ENCODE measurements at places on chromosomes 1 and 21.

DNA sequence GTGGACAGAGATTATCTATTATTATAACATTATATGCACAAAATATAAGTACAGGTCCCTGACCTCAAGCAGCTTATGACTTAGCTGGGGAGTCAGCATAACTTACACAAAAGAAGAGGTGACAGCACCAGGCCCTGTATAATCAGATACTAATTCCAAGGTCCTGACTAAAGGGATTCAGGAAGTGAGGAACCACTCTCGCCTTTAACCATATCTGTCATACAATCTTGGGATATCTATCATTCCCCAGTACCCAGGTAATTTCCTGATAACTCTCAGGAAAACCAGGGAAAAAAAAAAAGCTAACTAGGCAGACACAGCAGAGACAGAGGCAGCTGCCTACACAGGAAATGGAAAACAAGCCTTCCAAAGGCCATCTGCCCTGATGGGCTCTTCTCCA is 78.5 kb upstream of the CAMK1G start:
- DNase-seq = no peak

DNA sequence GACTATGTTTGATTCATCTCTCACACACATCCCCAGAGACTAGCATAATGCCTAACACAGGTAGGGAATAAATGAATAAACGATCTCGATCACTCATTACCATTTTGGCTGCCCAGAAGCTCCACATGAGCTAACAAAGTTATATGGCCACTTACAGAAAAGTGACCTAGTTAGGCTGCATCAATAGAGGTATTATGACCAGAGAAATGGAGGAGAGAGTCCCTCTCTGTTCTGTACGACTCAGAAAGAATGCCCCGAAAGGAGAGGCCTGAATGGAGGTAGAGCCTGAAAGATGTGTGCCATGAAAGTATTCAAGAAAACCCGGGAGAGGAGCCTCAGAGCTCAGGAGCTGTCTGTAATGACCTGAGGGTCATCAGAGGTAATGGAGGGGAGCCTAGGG is 208.2 kb upstream of the GRIK3 start:
- DNase-seq = no peak

GRCh38 chr1:203405703-203406438 is 54.9 kb upstream of the FMOD start:
- no peak for DNase-seq

- no peak for DNase-seq
Measured at GRCh38 chr1:225250432-225250831, 177.4 kb downstream of the LBR start.

DNA sequence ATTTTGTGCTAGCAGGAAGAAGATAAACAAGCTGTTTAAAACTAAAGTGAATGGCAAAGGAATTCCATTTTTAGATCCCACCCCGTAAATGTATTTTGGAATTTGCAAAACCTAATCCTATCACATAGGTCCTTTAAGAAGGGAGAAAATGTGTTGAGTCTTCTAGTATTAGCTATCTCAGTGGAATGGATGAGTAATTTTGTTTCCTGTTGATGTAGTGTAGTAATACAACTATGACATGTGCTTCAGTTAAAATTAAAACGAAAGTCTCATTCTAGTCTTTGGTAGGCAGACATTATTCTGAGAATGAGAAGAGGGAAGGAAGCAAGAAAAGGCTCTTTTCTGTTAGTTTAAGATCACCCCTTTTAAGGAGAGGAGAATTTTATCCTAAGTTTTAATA is 265.9 kb upstream of the C1orf105 start:
- no peak for DNase-seq

DNA sequence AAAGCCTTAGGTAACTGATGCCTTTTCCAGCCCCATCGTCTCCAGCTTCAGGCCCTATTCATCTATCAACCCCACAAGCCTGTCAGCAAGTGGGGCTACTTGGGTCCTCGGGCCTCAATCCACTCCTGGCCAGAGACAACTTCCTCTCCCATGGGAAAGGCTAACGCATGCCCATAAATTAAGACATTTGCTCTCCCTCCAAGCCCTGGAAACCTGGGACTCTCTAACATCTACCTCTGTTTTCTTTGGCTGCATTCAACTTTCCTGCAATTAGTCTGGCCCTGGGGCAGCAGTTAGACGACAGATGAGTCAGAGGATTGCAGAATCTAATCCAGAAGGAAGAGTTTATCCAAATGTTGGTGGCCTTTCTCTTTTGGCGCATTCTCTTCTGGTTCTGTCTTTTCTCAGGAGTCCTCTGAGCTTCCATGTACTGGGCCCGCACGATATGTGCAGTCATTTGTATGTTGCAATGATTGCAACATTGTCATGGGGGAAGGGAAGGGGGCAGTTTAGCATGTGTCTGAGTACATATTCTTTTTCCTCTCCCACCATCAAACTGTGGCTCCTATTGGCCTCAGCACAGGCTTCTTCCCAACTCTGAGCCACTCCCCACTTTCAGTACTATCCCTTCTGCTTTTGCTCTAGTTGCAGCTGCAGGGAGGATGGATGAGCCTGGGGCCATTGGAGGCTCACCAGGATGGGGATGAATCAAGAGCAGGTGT is 54.4 kb downstream of the NAV1 start:
- no peak for DNase-seq

DNA sequence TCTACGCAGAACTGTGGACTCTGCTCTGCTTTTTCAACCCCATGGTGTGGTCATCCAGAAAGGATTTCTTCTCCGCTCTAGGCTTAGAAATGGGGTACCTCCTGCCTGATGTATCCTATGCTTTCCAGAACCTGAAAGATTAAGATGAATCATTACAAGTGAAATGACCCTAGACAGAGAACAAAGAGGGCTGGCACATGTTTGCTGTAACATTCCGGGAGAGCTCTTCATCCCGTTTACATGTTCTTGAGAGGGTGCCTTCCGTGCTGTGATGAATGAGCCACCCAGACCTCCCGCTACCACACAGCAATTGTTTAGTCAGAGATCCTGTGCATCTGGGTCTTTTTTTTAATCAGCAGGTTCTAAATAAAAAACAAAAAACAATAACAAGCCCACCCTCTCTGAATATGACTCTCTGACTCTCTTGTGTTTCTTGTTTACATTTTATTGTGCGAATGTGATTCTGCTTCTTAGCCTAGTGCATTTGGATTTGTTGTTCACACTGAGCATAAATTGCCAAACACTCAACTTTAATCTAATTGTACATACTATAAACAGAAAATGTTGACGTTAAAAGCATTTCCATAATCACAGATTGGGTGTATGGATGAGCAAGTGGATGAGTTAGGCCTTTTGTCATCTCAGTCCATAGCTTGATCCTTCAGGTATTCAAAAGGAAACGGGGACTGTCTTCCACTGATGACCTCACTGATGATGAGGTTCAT is 87.1 kb downstream of the GPR88 start:
- no peak for DNase-seq

DNA sequence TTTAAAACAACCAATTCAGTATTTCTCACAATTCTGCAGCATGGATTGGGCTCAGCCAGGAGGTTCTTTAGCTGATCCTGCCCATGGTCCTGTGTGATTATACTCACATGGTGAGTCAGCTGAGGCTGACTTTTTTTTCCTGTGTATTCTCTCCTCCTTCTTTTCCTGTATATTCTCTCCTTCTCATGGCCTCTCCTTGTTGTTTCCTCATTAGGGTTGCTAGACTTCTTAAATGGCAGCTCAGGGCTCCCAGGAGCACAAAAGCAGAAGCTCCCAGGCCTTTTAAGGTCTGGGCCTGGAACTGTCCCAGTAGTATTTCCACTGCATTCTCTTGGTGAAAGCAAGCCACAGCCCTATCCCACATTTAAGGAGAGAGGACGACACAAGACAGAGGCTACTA is 26.8 kb downstream of the VANGL1 start:
- no peak for DNase-seq

- DNase-seq = no peak
Measured at GRCh38 chr1:23568608-23569383, 9.5 kb upstream of the ID3 start.

GRCh38 chr1:173062150-173062938 is 11.6 kb upstream of the TNFSF18 start:
- no peak for DNase-seq

- no peak for DNase-seq
Measured at GRCh38 chr1:225526878-225527277, 99.0 kb upstream of the LBR start.

DNA sequence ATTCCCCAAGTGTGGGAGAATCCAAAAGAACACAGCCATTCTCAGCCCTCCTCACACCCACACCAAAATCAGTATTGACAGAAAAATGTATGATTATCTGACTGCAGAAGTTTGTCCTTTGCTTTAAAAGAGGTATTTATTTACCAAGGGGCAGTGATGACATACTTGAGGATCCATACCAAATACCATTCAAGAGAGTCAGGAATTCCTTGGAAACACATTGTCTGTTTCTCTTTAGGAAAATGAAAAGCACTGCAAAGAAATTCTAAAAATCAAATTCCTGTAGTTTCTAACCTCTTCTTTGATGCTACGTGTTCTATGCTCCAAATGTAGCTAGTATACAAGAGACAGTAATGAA is 509.6 kb upstream of the CXADR start:
- DNase-seq = no peak

DNA sequence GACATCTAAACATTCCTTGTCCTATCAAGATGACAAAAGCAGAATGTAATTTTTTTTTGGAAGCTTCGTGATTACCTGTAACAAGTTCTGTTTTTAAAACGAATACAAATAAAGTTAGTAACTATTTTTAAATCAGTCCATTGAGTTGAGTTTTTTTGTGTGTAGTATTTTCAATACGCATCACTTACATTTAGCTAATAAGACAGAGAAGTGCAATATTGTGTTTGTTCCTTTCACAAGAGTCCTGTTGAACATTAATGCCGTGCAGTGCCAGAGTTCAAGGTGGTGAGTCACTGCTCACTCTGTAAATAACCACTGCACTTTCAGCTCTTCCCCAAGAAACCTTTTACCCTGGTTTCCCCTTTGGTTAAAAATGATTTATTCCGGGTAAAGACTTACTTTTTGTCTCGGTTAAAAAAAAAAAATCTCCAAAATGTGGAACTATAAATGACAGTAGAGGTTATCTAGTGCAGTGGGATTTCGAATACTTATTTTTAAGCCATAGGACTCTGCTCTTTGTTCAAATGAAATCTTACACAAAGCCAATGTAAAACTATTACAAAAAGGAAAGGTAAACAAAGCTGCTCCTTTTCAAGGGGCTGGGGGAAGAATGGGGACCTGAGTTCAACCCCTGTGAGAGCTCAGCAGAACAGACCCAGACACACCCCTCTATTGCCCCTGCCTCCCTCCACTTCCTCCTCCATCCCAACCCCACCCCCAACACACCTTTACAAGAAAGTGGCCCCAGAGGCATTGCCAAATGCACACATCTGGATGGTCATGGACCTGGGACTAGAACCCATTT is 14.8 kb upstream of the NCMAP start:
- no peak for DNase-seq

GRCh38 chr1:212487286-212487685 is 54.6 kb downstream of the NENF start:
- DNase-seq = no peak

DNA sequence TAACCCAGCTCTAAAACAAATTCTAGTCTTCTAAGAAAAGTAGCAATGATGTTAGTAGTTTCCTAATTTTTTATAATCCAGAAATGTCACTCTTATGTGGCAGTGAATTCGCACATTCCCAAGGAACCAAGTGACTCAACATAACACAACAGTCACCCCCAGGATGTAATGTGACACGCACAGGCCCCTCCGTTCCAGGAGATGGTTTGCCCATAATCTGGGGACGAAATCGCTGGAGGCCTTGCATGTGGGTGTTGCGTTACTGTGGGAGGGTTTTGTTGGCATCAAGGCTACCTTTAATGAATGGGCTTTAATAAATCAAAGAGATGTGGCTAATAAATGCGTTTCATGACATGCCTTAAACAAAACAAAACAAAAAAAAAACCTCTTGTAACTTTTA is 50.9 kb downstream of the EVA1C start:
- DNase-seq = no peak

GRCh38 chr1:185912504-185912903 is 178.3 kb downstream of the HMCN1 start:
- no peak for DNase-seq

DNA sequence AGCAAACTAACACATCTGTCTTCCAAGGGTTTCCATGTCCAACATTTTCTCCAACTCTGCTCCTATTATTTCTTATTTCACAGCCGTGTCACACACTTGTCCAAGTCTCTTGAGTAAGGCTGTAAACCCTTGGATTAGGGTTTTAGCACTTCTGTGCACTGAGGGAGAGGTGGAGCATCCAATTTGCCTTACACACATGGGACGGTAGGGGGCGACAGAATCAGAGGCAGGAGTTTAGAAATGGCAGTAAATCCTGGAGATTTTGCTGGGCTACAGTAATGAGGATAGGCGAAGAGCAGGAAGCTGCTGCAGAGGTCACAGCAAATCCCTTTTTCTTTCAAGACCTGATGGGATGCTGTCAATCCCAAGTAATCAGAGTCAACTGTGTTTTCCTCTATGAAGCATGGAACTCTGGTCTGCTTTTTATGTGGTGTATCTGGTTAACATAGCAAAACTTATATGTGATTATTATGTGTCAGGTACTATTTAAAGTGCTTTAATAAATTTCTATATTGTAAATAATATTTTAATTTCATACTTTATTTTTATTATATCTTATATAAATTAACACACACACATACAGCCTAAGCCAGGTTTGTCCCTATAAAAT is 15.4 kb upstream of the LCE5A start:
- no peak for DNase-seq

- DNase-seq = no peak
Measured at GRCh38 chr1:183218027-183218618, 32.1 kb downstream of the LAMC2 start.

- no peak for DNase-seq
Measured at GRCh38 chr1:212475151-212475550, 42.4 kb downstream of the NENF start.

- DNase-seq = no peak
Measured at GRCh38 chr1:223771469-223771813, 59.1 kb downstream of the CAPN2 start.

GRCh38 chr1:212979340-212980122 is 29.2 kb downstream of the VASH2 start:
- DNase-seq = no peak

DNA sequence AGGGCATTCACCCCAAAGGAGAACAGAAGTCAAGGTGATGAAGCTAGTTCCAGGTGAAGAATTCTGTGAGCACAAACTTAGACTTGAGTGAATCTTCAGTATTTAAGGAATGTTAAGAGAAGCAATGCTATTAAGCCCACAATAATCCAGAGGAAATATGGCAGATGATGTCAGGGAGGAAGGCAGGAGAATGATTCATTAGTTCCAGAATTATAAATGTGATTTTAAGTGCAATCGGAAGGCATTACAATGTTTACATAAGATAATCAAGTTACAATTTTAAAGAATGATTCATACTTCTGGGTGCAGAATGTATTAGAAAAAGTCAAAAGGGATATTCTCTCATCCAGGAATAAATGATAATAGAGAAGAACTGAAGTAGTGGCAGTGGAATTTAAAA is 545.2 kb upstream of the BRINP3 start:
- no peak for DNase-seq

GRCh38 chr1:189751311-189751710 is 726.4 kb downstream of the BRINP3 start:
- DNase-seq = no peak

GRCh38 chr1:167301355-167301754 is 80.7 kb downstream of the POU2F1 start:
- DNase-seq = no peak
